Amygdala (tissue), 56 donors: ENCODE measurements at places on chromosomes 6 and 20.

- DNase-seq, result no peak
Observed at GRCh38 chr20:2051946-2052345, 49.7 kb upstream of the STK35 start.

GRCh38 chr6:37531026-37531425 is 31.3 kb upstream of the CCDC167 start:
- DNase-seq, result no peak

DNA sequence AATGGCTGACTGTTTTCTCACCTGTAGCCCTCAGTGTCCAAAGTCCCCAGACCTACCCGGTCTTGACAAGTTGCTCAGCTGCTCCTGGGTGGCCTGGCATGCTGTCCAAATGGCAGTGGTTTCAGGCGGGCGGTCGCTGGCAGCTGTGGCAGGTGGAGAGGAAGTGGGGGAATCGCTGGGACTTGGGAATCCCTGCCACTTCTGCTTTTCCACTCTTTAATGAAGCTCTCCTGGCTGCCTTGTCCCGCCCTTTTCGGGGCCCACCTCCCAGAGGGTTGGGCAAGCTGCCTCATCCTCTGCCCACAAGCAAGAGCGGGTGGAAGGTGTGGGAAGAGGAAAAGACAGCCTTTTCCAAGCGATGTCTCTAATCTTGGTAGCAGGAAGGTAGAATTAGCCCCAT is at the start of gene OCSTAMP:
Gene OCSTAMP, minus strand, starts transcription at position 194 of the 400 bp plus-strand sequence. Its CDS starts 94 bp downstream, at position 100.
- no peak for DNase-seq

GRCh38 chr6:74402781-74403180 is 706.8 kb downstream of the CD109 start:
- no peak for DNase-seq

- no peak for DNase-seq
Observed at GRCh38 chr20:63745961-63746731, 6.6 kb downstream of the SLC2A4RG start.

DNA sequence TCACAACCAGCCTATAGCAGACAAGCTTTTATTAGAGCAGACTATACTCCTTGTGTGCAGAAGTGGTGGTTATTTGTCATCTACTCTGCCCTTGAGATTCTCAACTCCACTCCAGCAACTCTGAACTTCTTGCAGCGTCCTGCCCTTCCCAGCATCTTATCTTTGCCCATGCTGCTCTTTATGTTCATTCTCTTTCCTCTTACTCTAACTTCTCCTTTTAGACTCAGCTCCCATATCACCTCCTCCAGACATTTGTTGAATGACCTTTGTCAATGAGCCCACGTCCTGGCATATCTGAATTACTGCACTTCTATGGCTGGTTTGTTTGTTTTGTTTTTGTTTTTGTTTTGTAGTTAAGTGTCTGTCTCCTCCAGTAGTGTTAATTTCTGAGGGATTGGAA is 81.2 kb downstream of the KCNQ5 start:
- DNase-seq, result no peak

- DNase-seq, result no peak
Observed at GRCh38 chr6:129717277-129717676, 7.3 kb upstream of the ARHGAP18 start.

GRCh38 chr20:31670371-31671228 is 32.9 kb downstream of the COX4I2 start:
- DNase-seq, result peak; percentile 69

GRCh38 chr6:2430612-2431011 is 185.2 kb upstream of the GMDS start:
- DNase-seq, result no peak
